ENCODE measurements at places on chromosomes 6 and 20.

GRCh38 chr20:14924433-14924832, 587.0 kb upstream of the FLRT3 start:
- DNase-seq = peak; percentile 30

DNA sequence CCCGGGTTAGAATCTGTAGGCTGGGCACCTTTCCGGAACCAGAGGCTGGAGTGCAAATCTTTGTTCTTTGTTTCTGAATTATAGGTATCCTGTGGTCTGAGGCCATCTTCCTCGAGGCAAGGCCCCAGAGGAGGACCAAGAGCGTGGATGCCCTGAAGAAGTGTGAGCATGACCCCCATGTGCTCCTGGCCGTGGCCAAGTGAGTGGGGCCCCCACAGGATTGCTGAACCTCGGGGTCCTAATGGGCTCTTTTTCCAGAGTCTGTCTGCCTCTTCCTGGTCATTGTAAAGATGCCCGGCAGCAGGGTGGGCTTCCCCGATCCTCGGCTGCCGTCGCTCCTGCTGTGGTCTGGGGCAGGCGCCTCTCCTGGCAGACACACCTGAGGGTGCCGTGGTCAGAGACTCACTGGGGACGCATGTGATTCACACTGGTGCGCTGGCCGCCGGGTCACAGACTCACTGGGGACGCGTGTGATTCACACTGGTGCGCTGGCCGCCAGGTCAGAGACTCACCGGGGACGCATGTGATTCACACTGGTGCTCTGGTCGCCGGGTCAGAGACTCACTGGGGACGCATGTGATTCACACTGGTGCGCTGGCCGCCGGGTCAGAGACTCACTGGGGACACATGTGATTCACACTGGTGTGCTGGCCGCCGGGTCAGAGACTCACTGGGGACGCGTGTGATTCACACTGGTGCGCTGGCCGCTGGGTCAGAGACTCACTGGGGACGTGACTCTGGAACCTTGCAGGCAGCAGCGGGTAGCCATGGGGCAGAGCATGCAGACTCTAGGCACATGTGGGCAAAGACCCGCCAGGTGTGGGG, 6.5 kb upstream of the C20orf204 start:
- no peak for DNase-seq

DNA sequence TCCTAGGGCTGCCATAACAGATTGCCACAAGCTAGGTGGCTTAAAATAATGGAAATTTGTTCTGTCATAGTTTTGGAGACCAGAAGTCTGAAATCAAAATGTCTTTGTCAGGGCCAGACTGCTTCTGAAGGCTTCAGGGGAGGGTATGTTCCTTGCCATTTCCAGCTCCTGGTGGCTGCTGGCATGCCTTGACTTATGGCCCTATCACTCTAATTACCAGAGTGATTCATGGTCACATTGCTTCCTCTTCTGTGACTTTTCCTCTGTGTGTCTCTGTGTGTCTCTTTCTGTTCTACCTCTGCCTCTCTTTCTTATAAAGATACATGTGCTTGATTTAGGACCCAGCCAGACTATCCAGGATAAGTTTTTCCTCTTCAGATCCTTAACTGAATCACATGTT, 635.2 kb upstream of the IMPG1 start:
- DNase-seq = peak; percentile 25

DNA sequence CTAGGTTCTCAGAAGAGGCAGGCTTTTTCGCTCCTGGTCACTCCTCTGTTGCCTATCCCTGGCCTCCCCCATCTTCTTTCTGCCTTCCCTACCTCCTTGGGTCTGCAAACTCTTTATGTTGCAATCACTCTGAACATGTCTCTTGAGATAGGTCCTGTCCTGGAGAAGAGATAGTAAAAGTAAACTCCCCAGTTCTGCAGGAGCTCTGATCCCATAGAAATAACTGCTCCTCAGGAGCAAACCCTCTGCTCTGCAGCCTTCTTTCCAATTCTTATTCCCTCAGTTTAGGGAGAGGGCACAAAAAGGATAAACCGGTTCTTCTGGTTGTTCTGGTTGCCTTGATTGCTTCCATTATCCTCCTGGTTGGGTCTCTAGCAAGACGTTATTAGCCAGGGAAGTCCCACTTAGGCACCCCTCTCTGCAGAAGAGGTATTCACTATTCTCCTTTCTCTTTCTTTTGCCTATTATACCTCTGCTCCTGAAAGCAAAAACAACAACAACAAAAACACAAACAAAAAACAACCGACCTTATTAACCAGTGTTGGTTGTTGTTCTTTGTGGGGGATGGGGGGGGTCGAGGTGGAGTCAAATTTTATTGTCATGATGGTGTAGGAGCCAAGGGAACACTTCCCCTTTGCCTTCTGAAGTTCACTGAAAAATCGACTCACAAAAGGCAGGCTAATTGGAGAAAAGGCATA, 973 bp downstream of the TRIM38 start:
- peak; percentile 65 for DNase-seq

DNA sequence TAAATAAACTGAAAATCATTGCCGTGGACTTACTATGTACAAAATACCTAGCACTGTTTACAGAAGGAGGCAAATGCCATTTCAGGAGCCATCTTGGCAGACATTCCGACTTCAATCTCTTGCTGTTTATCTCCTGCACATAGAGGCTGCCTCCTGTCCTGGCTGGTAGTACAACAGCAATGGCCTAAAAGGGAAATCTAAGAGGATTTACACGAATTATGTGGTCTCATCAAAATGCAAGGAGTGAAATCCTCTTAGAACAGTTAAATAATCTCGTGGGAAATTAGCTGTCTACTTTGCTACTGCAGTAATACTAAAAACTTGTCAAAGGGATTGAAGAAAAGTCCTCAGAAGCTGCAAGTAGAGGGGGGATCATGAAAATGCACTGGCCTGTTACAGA, 82.2 kb upstream of the SLC2A12 start:
- DNase-seq = no peak

DNA sequence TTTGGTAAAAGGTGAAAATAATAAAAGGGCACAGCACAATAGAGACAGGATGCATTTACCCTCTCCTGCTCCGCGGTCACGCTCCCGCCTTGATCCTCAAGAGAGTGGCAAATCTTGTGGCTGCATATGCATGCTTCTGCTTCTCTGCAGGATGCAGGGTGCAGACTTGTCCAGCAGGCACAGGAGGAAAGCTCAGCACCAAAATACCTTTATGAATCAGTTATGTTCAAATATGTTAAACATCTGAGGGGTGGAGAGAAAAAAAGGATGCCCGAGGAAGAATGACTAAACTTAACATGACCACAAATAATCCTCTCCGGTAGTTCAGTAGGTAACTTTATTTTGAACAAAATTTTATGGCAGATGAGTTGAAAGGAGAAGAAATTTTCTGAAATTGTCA, 366.1 kb upstream of the SOX4 start:
- peak; percentile 92 for DNase-seq

- no peak for DNase-seq
These were observed 362.3 kb downstream of the RIMS1 start for GRCh38 chr6:72248621-72249020.

DNA sequence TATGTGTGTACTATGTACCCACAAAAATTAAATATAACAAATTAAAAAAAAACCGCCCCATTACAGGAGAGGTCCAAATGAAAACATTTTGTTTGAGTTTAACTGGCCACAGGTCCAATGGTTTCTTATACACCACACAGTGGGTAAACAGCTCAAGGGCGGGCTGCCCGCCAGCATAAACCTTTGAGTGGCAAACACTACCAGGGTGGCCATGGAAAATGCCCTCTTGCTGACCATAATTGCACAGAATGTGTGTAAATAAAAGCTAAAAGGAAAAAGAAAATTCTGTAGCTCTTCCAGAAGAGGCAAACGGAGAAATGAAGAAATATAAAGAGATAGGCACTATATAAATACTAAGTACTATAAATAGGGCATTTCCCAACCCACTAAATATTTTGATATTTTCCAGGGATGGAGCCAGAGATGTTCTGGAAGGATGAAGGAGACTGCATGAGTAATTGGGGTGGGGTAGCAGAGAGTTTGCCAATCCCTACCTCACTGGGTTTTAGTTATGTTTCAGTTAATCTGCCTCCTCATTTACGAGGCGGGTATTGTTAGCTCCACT, 1.1 kb upstream of the CDC5L start:
- DNase-seq = no peak
